ENCODE measurements at places on chromosomes 5 and 9.

- DNase-seq, result no peak
Measured at GRCh38 chr5:82403724-82404123, 125.6 kb upstream of the RPS23 start.

- no peak for DNase-seq
Measured at GRCh38 chr5:96942911-96943310, 7.0 kb downstream of the LNPEP start.

GRCh38 chr5:98735806-98736507 is 37.5 kb upstream of the RGMB start:
- DNase-seq, result no peak

DNA sequence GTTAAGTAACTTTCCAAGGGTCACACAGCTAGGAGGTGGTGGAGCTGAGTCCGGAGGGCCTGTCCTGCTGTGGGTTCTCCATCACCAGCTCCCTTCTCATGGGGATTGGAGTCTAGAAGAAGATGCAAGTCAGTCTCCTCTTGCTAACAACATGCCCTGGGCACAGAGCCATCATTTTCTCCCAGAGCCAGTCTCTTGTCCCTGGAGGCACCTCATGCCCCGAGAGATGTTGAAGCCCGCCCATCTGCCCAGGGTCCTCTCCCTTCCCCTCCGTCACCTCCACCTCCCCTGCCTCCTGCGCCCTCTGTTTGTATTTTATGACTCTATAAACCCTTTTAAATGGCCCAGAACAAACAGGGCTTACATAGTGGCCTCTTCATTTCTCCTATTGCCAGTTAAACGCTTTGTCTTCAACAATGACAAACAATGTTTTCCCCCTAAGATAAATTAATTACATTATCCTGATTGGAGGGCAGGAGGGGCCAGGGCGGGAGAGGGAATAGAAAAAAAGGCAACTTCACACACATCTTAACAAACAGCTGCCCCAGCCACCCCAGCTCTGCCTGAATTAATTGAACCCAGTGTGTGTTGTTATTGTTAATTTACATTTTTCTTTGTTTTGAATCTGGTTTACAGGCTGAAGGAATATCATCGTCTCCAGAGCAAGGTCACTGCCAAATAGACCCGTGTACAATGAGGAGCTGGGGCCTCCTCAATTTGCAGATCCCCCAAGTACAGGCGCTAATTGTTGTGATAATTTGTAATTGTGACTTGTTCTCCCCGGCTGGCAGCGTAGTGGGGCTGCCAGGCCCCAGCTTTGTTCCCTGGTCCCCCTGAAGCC is 55.8 kb downstream of the ASS1 start:
- no peak for DNase-seq

DNA sequence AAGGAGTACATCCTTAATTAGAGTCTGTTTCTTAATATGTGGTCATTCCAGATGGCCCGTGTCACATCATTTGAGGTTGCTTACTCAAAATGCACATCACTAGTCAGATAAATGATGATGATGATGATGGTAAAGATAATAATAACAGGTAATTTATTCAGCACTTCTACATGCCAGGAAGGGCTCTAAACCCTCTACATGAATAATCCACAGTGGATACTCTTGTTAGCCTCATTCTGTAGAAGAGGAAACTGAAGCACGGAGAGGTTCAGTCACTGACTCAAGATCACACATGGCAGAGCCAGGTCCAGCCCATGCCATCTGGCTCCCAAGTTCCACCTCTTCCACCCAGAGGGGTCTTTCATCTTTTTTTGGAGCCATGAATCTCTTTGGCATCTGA is 11.7 kb downstream of the SH3PXD2B start:
- no peak for DNase-seq

DNA sequence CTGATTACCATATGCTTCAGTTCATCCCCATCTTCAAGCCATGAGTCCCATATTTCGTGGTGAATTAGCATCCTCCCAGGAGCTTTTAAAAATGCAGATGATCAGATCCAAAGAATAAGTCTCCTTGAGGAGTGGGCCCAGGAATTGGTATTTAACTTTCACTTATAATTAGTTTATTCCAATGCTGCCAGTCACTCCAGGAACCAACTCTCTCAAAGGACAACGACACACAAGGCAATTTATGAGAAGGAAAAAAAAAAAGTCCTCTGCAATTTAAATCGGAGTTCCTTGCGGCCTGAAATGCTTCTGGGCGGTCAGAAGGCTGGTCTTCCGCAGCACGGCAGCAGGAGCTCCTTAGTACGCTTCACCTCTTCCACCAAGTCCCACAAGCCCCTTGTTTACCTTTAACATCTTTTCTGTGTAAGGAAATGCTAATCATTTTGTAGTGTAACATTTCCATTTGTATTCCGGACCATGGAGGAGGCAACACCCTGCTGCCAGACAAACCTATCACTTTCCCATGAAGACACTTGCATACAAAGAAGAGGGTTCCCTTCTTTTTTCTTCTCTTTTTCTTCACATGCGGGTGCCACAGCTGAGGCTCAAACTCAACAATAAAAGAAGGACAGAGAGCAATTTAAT is 16.3 kb upstream of the KCNV2 start:
- DNase-seq, result no peak

DNA sequence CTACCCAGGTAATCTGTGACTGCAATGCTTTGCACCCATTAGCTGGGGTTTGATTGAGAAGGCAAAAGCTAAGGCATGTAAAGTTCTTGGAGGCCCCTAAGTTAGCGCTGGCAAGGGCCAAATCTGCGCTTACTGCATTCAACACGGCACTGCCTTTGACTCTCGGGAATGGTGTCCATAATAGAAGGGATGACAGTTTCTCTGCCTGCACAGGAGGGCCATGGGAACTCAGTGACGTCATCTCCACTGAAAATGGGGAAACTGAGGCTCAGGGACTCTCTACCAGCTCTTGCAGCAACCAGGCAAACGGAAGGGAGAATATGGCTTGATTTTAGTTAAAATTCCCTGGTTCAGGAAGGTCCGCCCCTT is 487 bp downstream of the SPATA24 start:
- DNase-seq, result no peak

- DNase-seq, result no peak
Measured at GRCh38 chr9:134386951-134387831, 60.9 kb downstream of the RXRA start.

DNA sequence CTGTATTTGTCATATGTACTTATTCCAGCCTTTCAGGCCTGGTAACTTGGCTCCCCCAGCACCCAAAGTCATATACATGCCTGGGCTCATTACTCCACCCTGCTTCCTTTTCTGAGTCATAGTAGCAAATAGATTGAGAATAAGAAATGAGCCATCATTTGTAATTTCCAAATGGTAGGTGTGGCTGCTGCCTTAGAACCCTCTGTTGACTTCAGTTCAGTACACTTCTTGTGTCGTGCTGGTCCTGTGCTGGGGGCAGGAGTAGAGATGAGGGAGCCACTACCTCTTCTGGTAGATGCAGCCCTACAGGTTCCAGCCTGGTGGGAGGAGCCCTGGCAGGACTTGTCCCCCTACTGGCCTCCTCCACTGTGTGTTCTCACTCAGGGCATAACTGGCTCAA is 11.1 kb downstream of the GM2A start:
- no peak for DNase-seq

- DNase-seq, result no peak
Measured at GRCh38 chr5:51181208-51181894, 201.9 kb upstream of the ISL1 start.

GRCh38 chr5:14696057-14696456 is 31.5 kb downstream of the OTULIN start:
- no peak for DNase-seq

DNA sequence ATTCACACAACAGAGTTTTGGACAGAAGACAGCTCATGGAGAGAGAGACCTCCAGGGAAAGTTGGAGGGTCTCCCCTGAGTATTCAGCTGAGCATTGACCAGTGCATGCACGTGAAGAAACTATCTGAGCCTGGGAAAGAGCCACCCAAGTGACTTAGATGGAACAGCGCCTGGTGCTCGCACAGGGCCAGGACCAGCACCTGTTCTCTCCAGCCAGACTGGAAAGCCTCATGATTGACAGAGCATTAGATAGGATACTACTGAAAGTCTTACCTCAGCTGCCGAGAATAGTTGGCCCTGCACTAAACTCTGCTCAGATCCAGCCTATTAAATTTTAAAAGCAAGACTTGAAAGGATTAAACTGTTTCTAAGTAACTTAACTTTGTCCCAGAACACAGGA is 28.3 kb upstream of the NEURL1B start:
- no peak for DNase-seq

DNA sequence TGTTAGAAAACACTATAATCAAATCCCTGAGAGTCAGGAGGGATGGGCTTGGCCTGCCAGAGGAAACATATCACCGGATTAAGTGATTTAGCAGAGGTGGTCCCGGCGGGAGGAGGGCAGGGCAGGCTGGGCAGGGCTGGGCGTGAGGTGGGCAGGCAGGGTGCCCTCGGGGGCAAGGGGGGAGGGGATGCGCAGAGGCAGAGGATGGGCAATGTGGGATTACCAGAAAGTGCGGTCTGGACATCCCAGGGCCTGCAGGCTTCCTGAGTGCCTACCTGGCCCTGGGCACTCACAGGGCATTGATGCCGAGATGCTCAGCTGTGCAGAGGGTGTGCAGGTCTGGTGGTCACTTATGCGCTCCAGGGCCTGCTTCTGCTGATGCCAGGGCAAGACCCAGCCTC is 115.2 kb downstream of the ADAMTS2 start:
- no peak for DNase-seq

- no peak for DNase-seq
Measured at GRCh38 chr9:122125158-122125508, 32.0 kb upstream of the TTLL11 start.

GRCh38 chr9:89621031-89621430 is 16.2 kb downstream of the GADD45G start:
- DNase-seq, result no peak
